ENCODE measurements at places on chromosomes 3 and 15.

- no peak for DNase-seq
Observed at GRCh38 chr3:155425396-155425795, 131.9 kb upstream of the STRIT1 start.

GRCh38 chr3:181075098-181075497 lies 85.6 kb upstream of the DNAJC19 start:
- DNase-seq: no peak

- no peak for DNase-seq
Observed at GRCh38 chr3:38561746-38562466, 65.8 kb downstream of the EXOG start.

DNA sequence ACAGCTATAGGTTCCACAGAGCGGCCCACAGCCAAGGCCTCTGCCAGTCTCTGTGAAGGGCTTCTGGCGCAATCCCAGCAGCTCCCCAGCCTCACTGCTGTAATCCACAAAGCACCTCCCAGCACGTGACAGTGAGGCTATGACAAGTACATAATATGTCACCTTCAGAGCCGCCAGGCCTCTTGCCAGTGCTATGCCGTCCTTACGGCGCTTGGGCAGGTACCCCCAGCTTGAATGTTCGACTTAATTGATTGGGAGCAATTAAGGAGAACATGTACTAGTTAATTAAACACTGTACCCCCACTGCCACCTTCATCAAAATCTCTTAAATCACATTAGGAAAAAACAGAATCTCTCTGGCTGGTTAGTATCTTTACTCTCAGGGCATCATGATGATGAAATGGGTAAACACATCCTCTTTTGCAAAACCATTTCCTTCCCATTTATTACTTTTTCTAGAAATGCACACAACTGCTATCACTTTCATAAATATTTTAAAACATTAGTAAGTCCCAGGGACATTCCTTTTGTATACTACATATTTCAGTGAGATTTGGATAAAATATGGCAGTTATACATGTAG lies 169.9 kb downstream of the XXYLT1 start:
- DNase-seq: no peak

DNA sequence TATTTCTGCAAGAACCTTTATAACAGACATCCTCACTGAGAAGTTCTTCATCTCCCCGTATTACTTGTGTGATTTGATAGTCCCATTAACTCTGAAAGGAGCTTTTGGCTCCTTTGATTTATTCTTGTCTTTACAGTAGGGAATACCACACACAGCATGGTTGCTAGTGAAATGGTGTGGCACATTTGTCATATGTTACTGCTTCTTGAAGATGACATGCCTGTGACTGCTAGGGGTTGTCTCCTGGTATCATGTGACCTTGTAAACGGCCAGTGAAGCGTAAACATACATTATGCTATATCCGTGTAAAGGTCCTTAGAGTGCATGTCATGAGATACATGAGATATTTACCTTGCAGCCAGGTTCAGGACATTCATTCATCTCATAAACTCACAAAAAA lies 197.9 kb downstream of the RYR3 start:
- no peak for DNase-seq

All from GM12891 (cell line).